NCI-H460 (cell line): ENCODE measurements at places on chromosomes 16 and 17. TPM values are rescaled to one million over a fixed set of nuclear protein-coding genes. Genes with fewer than 3 reads are reported as not detected.
A peak's percentile ranks its signal among the peaks of the same experiment; 100 is the strongest.

- no peak for DNase-seq
These were observed 20.6 kb downstream of the MYH10 start for GRCh38 chr17:8609910-8610309.

GRCh38 chr17:63845509-63845908, 3.0 kb upstream of the SMARCD2 start:
- no peak for DNase-seq

- DNase-seq: no peak
These were observed 12.9 kb downstream of the GAN start for GRCh38 chr16:81327447-81328196.

DNA sequence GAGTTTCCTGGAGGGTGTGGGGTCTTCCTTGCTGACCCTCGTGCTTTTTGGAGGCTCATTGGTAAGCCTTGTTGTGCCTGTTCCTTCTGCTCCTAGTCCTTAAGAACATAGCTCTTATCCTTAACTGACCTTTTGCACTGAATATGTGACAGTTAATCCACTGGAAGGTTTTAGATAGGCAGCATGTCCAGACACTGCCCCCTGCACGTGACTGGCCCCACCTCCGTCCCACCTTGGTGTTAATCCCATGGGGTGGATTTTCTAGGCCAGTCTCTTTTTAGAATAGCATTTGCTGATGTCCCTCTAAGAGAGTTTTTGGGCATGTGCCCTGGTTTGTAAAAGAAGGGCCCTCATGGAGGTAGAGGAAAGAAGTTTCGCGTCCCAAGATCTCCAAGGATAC, 58.3 kb downstream of the RBFOX1 start:
- DNase-seq: no peak

GRCh38 chr17:78433013-78433727, 54.7 kb downstream of the PGS1 start:
- no peak for DNase-seq

GRCh38 chr16:79794941-79795340, 194.4 kb upstream of the MAF start:
- no peak for DNase-seq

DNA sequence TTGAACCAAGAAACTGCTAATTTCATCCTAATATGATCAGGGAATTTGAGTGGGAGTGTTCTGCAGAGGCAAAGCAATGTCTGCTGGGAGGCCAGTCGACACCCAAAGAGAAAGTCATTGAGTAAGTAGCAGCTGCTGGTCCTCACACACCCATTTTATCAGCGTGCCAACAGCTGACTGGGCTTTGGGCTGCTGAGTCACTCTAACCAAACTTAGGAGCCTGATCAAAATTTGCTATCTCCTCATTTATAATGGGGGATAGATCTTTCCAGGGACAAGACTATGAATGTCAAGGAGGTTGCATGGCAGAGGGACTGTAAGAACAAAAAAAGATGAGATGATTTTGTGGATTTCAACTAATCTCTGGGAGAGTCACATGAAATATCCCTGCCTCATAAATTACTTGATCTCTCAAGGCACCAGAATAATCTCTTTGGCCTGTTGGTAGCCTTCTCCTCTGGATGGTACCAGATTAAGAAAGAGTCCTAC, 32.9 kb downstream of the CPSF4L start:
- DNase-seq: peak; percentile 67

DNA sequence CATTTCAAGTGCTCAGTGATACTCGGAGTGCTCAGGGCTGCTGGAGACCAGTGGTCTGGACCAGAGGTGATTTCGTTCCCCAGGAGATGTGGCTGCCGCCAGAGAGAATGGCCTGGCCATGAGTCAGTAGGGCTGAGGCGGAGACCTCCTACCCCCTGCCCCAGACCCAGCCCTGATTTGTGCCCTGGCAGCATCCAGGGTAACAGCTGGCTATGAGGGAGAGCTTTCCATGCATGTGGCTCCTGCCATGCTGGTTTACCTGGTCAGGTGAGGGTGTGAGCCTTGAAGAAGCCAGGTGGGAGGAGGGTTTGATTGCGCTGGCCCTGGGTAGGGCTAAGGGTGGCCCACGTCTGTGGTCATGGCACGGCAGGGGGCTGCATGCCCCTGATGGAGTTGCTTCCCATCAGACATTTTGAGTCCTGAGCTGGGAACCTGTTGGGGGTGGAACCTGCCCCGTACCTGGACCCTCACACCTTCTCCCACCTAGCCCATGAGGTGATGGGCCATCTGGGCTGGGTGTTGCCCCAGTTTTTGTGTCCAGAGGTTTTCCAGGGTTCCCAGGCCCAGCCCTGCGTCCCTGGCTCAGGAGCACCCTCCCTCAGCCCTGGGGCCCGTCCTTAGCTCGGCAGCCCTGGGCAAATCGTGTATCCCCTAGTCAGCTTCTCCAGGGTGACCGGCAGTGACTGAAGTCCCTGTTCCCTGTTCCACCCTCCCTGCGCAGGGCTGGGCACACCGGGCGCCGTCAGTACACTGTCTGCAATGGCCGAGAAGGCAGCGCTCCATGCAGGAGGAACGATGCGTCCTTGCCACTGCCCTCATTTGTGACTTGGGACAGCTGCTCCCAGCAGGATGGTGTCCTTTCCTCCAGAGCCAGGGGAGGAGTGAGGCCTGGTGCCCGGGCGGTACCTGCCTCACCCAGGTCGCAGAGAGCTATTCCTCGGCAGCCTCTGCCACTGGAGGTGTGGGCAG, 9.0 kb upstream of the CSNK1D start:
- no peak for DNase-seq

DNA sequence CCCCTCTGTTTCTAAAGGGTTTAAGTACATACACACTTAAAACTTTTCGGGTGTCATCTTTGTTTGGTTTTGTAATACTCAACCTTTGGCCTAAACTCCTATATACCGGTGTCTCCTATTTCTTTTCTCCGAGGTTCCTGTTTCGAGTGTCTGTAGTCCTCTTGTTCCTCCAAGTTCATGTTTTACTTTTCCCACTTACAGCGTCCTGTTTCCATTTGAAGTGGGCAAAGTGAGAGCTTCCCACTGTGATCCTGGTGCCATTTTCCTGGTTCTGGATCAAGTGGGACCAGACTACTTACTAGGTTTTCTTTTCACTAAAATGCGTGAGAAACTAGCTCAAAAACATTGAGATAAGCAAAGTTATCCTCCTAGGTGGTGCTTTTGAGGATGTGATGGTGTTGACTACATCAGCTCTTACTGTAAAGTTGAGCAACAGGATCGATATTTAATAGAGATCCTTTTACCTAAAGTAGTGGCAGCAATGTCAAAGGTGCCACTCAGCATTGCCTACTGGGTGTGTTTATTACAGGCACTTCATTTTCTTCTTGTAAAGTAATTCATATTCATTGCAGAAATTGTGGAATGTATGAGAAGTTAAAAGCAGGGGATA, 1.3 kb downstream of the PSMD3 start:
- DNase-seq: no peak

DNA sequence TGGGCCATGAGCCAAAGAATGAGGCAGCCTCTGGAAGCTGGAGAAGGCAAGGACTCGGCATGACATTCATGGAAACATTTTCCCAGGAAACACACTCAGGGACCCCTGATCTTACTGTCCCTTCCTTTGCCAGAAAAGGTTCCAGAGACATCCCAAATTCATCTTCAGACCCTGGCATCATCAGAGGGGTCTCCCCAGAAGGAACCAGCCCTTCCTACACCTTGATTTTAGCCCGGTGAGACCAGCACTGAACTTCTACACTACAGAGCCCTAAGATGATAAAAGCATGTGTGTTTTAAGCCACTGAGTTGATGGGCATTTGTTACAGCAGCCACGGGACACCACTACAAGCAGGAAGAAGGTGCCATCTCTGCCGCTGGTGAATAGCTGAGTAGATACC, 262.3 kb downstream of the C16orf95 start:
- DNase-seq: no peak

- no peak for DNase-seq
These were observed 191.7 kb downstream of the PRKCB start for GRCh38 chr16:24027466-24027865.

- no peak for DNase-seq
These were observed 146.9 kb downstream of the MSI2 start for GRCh38 chr17:57403236-57403635.

DNA sequence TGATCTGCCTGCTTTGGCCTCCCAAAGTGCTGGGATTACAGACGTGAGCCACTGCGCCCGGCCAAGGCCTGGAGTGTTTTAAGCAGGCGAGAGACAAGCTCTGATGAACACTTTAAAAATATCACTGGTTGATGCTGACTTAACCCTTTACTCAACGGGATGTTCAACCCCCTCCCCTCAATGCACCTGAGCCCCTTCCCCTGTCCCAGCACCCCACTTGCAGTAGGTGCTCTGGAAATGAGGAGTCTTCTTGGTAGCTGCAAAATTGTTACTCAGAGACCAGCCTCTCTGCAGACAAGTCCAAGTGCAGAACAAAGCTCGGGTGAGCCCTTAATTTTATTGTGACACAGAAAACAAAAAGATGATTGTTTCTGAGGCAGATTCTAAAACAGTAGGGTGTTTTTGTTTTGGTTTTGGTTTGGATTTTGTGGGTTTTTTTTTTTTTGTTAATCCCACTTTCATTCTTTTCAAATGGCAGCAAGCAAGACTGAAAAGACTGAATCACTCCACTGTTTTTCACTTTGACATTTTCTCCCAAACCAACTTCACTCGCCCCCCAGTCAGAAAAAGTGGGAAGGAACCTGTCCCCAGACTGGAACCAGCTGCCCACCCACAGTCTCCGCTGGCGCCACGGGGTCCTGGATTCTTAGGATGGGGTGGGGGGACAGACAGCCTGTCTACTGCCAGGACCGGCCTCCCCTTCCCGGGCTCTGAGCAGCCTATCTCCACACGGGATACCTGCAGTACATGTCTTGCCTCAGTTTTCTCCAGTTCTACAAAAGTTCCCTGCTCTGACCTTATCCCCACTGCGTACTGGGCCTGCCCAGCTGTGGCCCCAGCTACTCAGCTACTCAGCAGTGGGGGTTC, 5.2 kb upstream of the PLLP start:
- no peak for DNase-seq

- no peak for DNase-seq
These were observed 57.4 kb upstream of the TEKT3 start for GRCh38 chr17:15398736-15399331.

DNA sequence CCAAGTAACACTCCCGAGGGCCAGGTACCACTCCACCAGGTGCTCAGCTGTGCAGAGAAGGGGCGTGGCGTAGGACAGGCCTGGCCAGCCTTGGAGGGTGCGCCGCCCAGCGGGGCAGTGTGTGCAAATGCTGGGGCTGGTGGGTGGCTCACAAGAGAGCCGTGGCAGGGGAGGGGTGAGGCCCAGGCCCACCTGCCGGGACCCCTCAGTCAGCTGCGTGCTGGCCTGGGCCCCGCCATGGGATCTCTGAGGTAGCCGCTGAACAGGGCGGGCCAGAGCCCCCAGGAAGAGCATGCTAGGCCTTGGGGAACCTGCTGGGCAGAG, 8.8 kb downstream of the TPSG1 start:
- DNase-seq: no peak

- no peak for DNase-seq
These were observed 28.1 kb upstream of the MLYCD start for GRCh38 chr16:83870830-83871229.

- DNase-seq: no peak
These were observed 1373.8 kb upstream of the GOT2 start for GRCh38 chr16:60107871-60108270.

- DNase-seq: no peak
These were observed 7.3 kb upstream of the SSTR2 start for GRCh38 chr17:73157521-73157890.

DNA sequence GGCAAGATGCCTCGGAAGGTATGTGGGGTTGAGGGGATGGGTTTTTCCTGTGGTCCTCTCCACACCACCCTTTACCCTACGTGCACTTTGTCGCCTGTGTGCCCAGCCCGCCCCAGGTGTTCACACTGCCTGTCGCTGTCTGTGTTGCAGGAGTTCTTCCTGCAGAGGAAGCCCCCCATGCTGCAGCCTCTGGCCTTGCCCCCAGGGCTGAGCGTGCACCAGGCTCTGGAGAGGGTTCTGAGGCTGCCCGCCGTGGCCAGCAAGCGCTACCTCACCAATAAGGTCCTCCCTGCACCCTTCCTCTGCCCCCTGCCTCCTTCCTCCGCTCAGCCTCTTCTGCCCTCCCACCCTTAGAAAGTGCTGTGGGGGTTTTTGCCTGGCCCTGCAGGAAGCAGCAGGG, 15.2 kb downstream of the PFAS start:
- DNase-seq: no peak

DNA sequence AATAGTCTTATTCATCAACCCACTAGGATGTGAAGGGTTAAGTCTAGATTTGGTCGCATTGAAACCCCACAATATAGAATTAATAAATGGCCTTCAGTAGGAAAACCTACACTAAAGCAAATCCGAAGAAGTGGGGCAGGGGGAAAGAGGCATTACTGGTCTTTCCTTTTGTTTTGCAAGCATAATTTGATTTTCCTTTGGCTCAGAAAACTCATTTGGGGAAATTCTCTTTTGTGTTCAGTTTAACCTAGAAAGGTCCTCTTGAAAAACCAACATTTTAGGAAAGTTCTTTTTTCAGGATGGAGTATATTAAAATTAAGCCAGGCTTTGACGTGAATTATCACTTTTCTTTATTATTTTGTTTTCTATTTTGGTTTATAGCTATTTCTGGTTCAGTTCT, 31.7 kb downstream of the ERCC4 start:
- DNase-seq: no peak

- no peak for DNase-seq
These were observed 109.3 kb downstream of the IRX3 start for GRCh38 chr16:54177052-54177861.

- no peak for DNase-seq
These were observed 156.0 kb downstream of the CDH13 start for GRCh38 chr16:82782715-82783251.

- DNase-seq: no peak
These were observed 6.1 kb upstream of the MXRA7 start for GRCh38 chr17:76716839-76717215.

GRCh38 chr16:19521471-19522396, at the start of gene GDE1:
Gene GDE1 (minus strand): TSS chr16:19522098. CDS start chr16:19521964, 134 bp downstream.
- DNase-seq: peak; percentile 91

- peak; percentile 79 for DNase-seq
These were observed at the start of gene TRAP1 for GRCh38 chr16:3717235-3718018. Gene TRAP1 (minus strand): TSS chr16:3717524. CDS start chr16:3717508, 16 bp downstream.

The ZSCAN10 gene
- total RNA-seq: 0.05 and 0.38 TPM in 2 replicates

The HAGHL gene
- 9.3 and 11.7 TPM in 2 replicates for total RNA-seq

The PRAC2 gene
- not detected in 2 replicates for total RNA-seq

The SHISA6 gene
- total RNA-seq: not detected in 2 replicates

The KRTAP4-5 gene
- not detected in 2 replicates for total RNA-seq

The CAVIN1 gene
- total RNA-seq: 64.0 and 70.4 TPM in 2 replicates

The LRRC75A gene
- 0.17 and 0.32 TPM in 2 replicates for total RNA-seq
